ENCODE measurements at places on chromosomes 3 and 15.

- no peak for DNase-seq
Measured at GRCh38 chr3:132669256-132669777, 9.2 kb downstream of the UBA5 start.

DNA sequence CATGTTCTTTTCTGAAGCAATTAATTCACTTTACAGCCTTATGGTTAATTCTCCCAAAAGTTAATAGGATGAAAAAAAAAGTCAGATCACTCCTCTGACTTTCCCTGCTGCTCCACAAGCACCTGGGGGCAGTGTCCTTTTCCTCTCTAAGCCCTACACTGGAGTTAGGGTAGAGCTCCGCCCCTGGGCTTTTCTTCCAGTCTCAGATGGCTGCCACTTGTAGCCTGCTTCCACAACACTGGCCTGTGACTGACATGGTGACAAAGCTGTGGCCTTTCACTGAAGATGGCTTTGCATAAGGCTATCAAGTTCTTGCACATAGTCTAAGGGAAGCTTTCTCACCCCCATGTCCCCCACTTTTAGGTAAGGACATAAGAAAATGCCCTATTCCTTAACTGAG lies 1.3 kb upstream of the MON1A start:
- no peak for DNase-seq

GRCh38 chr15:71051539-71051938 lies 63.7 kb upstream of the THSD4 start:
- DNase-seq, result no peak

DNA sequence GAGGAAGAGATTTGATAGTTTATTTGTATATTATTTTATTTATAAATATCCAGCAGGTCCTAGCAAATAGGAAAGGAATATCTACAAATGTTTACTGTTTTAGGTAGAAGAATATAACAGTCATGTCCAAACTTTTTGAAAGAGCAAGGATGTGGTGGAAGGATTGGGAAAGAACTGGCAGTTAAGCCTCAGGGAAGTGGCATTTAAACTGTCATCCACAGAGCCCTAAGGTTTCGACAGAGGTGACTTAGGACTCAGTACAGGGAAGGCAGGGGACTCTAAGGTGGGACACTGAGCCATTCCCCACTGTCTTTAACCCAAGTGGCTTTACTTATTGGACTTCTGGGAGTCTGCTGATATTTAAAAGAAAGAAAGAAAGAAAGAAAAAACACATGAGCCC lies 11.8 kb upstream of the TMEM87A start:
- DNase-seq, result no peak

DNA sequence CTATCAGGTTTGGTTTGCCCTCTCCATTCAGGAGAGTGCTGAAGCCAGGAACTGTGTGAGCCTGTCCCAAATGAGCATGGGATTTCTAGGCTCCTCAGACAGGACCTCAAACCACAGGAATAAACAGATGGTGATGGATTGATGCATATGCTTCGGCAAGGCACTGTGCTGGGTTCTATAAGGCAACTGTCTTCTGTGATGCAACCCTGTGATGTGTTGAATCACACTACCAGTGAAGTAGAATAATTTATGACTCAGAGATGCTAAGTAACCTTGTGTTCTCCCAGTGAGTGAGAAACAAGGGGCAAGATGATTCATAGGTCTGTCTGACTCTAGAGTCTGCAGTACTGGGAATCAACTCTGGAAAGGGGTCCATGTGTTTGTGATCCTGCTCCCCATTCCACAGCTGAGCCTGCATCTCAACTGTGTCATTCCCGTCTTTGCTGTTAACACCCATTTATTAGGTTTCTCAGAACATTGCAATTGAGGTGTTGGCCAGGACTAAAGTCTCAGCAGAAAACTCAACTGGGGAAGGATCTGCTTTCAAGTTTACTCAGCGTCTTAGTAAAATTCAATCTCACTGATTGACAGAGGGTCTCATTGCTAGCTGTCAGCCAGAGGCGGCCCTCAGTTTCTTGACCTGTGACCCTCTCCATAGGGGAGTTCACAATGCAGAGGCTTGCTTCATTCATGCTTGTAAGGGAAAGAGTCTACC lies 510.1 kb upstream of the CFAP20DC start:
- no peak for DNase-seq
